ENCODE measurements at places on chromosomes 3 and 15.

DNA sequence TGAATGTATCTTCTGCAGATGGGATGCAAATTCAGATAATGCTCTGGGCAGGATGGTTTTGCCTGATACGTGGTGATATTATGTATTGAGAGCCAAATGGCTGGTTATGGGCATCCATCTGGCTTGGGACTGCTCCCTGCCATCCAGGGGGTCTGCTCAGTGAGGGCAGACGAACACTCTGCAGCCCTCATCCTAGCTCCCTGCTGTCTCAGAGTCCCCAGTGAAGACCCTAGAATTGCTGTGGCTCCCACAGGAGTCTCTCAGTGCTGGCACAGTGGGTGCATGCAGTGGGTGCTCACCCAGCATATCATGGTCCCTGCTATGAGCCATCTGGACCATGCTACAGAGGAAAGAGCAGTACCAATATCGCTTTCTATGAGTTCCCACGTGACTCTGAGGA lies 10.3 kb downstream of the CX3CR1 start:
- no peaks in the 10 kb centered on the region for H3K36me3 ChIP-seq
- H3K4me3 ChIP-seq = no peak overlapping the region
- H3K4me1 ChIP-seq = no peaks in the 10 kb centered on the region
- no peak overlapping the region for H3K27ac ChIP-seq
- DNase-seq = no peak

GRCh38 chr3:153372326-153372725 lies 210.3 kb downstream of the RAP2B start:
- no peaks in the 10 kb centered on the region for H3K27me3 ChIP-seq
- H3K4me1 ChIP-seq = no peaks in the 10 kb centered on the region
- no peak overlapping the region for H3K27ac ChIP-seq
- H3K4me3 ChIP-seq = no peak overlapping the region

DNA sequence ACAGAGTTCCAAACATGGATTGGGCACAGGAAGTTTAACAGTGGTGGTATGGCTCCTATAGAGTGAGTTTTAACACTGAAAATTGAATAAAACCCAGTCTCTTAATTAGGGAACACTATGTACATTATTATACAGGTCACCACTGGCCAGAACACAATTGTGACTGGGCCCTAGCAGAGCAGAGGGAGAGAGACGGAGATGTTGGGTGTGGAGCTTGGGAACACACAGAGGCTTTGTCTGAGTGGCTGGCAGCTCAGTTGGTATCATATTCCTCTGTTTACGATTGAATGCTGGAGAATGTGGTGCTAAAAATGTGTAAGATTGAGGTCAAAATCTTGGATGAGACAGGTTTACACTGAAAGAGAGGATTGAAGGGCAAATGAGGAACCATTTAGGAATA lies 6.8 kb upstream of the MOBP start:
- H3K4me1 ChIP-seq = no peaks in the 10 kb centered on the region
- no peaks in the 10 kb centered on the region for H3K36me3 ChIP-seq
- H3K27ac ChIP-seq = no peak overlapping the region

DNA sequence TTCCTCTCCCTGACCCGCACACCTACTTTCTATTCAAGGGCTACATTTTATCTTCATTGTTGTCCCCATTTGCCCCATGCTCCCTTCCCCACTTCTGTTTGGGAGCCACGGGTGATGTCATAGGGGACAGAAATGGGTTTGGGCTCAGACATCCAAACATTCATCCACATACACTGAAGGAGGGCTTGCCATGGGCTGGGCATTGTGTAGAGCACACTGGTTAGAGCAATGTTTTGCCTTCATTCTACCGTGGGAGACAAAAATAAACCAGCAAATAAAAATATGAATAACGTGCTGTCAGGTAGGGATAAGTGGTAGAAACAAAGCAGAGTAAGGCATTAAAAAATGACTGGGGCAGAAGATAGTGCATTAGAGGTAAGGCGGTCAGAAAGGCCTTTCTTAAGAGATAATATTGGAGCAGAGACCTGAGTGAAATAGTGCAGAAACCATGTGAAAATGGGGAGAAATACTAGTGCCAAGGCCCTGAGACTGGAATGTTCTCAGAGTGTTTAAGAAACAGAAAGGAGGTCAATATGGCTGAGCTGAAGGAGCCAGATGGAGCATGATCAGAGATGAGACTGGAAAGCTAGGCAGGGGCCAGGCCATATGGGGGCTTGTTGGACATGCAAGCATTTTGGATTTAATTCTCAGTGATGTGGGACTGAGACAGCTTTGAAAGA lies 40.9 kb upstream of the CLSTN2 start:
- H3K36me3 ChIP-seq = no peaks in the 10 kb centered on the region
- H3K4me1 ChIP-seq = no peaks in the 10 kb centered on the region
- no peak for DNase-seq
- H3K4me3 ChIP-seq = no peak overlapping the region

DNA sequence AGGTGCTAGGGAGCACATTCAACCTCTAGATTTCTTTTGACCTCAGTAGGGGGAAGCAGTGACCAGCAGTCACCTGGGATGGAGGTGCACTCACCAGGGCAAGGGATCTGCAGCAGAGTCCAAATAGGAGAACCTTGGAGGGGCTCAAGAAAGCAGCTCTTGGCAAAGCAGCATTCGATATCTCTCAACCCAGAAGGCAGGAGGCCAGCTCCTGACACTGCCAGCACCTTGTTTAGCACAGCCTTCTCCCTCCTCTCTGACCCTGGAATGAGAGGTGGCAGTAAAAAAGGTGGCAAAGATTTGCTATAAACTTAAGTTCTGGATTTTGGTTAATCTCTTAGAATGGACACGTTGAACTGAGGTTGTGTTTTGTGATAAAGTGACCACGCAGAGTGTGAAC lies 107.9 kb downstream of the AQP9 start:
- DNase-seq = no peak
- H3K4me1 ChIP-seq = peaks cover 7% of the 10 kb centered on the region
- H3K4me3 ChIP-seq = no peak overlapping the region
- no peaks in the 10 kb centered on the region for H3K27me3 ChIP-seq
- H3K27ac ChIP-seq = no peak overlapping the region

GRCh38 chr15:59814409-59814808 lies 125.3 kb upstream of the BNIP2 start:
- H3K27me3 ChIP-seq = no peaks in the 10 kb centered on the region
- no peaks in the 10 kb centered on the region for H3K36me3 ChIP-seq
- DNase-seq = no peak
- no peak overlapping the region for H3K4me3 ChIP-seq
- no peaks in the 10 kb centered on the region for H3K4me1 ChIP-seq
